ENCODE measurements at places on chromosomes 4 and X. TPM values are rescaled to one million over a fixed set of nuclear protein-coding genes. Genes with fewer than 3 reads are reported as not detected.

The EPHA5 gene
- total RNA-seq: 0.45 TPM

The EDA2R gene
- total RNA-seq: 12.2 TPM

The STK32B gene
- 18.0 TPM for total RNA-seq

The DUSP21 gene
- total RNA-seq: not detected

The SSX4 gene
- total RNA-seq: not detected

The AMBN gene
- not detected for total RNA-seq

The NKX6-1 gene
- total RNA-seq: 0.48 TPM

The VCX3B gene
- total RNA-seq: not detected

The HAND2 gene
- 0.31 TPM for total RNA-seq

The HSFX2 gene
- total RNA-seq: not detected

The SYN1 gene
- 0.19 TPM for total RNA-seq

The STS gene
- total RNA-seq: 2.2 TPM

The LUZP4 gene
- not detected for total RNA-seq

The CTAG2 gene
- not detected for total RNA-seq

The TMPRSS11D gene
- not detected for total RNA-seq
